Chondrocyte (in vitro differentiated cells): ENCODE measurements at places on chromosomes 2 and 18. TPM values are rescaled to one million over a fixed set of nuclear protein-coding genes. Genes with fewer than 3 reads are reported as not detected.
A peak's percentile ranks its signal among the peaks of the same experiment; 100 is the strongest.

GRCh38 chr2:234436482-234436837 is 60.4 kb downstream of the ARL4C start:
- no peak overlapping the region for H3K4me3 ChIP-seq
- H3K4me1 ChIP-seq: peaks cover 13% of the 10 kb centered on the region
- no peak for DNase-seq
- no peaks in the 10 kb centered on the region for H3K27me3 ChIP-seq
- H3K36me3 ChIP-seq: no peaks in the 10 kb centered on the region
- H3K27ac ChIP-seq: peak overlapping the region; percentile 41

DNA sequence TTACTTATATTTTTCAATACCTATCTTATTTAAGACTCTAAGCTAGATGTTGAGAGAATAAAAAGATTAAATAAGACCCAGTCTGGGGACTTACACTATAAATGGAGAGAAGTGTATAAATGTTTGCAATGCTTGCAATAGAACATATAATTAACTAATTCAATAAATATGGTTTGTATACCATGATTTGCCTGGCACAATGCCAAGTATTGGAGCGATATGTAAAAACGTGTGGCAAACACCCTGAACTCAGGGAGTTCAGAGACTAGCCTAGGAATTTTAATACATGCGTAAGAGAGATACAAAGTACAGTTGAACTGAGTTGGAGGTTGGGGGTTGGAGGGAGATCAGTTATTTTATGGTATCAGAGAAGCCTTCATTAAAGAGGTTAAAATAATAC is 251.8 kb upstream of the DDX18 start:
- no peak overlapping the region for H3K27ac ChIP-seq
- no peaks in the 10 kb centered on the region for H3K27me3 ChIP-seq

DNA sequence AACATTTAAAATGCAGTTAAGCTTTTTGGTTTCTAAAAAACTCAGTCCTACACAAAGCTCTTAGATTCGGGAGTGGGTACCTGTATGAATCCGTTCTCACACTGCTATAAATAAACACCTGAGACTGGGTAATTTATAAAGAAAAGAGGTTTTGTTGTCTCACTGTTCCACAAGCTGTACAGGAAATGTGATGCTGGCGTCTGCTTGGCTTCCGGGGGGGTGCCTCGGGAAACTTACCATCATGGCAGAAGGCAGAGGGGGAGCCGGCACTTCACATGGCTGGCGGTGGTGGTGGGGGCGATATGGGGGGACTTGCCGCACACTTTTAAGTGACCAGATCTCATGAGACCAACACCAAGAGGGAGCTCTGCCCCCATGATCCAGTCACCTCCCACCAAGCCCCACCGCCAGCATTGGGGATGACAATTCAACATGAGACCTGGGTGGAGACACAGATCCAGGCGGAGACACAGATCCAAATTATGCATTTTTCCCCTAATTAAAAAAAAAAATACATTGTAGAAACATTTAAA is 222.5 kb downstream of the GBX2 start:
- H3K27me3 ChIP-seq: no peaks in the 10 kb centered on the region
- peaks cover 4% of the 10 kb centered on the region for H3K36me3 ChIP-seq
- H3K4me3 ChIP-seq: no peak overlapping the region

DNA sequence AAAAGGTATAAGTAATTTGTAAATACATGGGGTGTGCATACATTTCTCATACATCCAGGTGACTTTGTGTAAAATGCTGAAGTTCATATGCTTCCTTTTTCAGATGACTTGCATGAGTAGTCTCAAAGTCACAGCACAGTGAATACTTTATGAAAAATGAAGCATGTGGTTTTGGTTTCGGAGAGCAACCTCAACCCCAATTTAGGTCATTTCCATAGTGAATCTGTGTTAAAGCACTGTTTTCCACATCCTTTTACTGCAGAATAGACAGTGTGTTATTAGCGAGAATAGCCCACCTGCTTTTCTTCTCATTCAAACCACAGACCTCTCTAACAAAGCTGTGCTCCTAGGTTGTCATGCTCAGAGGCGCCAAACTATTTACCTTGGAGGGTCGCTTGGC is 204.4 kb upstream of the RASGRP3 start:
- no peaks in the 10 kb centered on the region for H3K27me3 ChIP-seq
- DNase-seq: no peak
- H3K27ac ChIP-seq: peak overlapping the region; percentile 87
- no peak overlapping the region for H3K4me3 ChIP-seq
- peaks cover 67% of the 10 kb centered on the region for H3K4me1 ChIP-seq

GRCh38 chr2:88770016-88770415 is 78.5 kb downstream of the RPIA start:
- H3K27ac ChIP-seq: no peak overlapping the region
- H3K4me3 ChIP-seq: no peak overlapping the region
- peaks cover 28% of the 10 kb centered on the region for H3K27me3 ChIP-seq
- H3K36me3 ChIP-seq: no peaks in the 10 kb centered on the region
- peaks cover 3% of the 10 kb centered on the region for H3K4me1 ChIP-seq
- DNase-seq: no peak

DNA sequence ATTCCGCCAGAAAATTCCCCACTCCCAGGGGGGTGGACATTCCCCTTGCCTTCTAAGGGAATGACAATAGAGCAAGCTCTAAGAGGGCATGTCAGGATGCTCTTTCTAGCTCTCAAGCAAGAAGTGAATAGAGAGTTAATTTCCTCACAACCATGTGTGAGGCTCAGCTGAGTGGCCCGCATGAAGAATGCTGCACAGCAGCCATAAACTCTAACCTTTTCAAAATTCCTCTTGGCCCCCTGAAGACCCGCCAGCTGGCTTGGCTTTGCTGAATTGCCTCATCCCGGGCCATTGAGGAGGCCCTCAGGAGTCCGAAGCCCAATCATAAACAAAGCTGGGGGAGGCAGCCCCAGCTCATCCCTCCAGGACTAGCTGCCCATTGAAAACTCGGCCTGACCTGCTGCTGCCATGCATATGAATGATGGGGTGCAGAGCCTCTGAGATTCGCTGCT is 38.2 kb downstream of the NRP2 start:
- H3K36me3 ChIP-seq: peaks cover 22% of the 10 kb centered on the region
- no peak overlapping the region for H3K27ac ChIP-seq
- DNase-seq: no peak
- peaks cover 41% of the 10 kb centered on the region for H3K4me1 ChIP-seq
- no peaks in the 10 kb centered on the region for H3K27me3 ChIP-seq

GRCh38 chr2:219744600-219744999 is 117.2 kb downstream of the SLC4A3 start:
- H3K27ac ChIP-seq: no peak overlapping the region
- H3K36me3 ChIP-seq: no peaks in the 10 kb centered on the region
- H3K4me1 ChIP-seq: no peaks in the 10 kb centered on the region
- no peak overlapping the region for H3K4me3 ChIP-seq

DNA sequence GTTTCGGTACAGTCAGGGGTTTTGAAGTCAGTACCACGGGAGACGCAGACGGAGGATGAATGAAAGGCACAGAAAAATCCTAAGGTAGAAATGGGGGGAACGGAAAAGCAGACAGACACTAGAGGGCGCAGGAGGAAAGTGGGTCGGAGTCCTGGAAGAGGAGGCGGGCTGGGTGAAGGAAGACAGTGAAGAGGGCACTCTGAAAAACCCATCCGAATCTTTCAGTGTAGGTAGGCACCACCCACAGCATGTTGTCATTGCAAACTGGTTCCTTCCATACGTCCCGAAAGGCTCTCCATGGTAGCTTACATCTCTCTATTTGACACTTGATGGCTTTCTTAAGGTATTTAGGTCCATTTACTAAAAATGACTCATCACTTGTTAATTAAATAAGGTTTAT is 18.5 kb upstream of the ZNF236 start:
- no peaks in the 10 kb centered on the region for H3K36me3 ChIP-seq
- H3K4me1 ChIP-seq: peaks cover 5% of the 10 kb centered on the region
- no peak overlapping the region for H3K27ac ChIP-seq
- no peak for DNase-seq
- no peaks in the 10 kb centered on the region for H3K27me3 ChIP-seq

DNA sequence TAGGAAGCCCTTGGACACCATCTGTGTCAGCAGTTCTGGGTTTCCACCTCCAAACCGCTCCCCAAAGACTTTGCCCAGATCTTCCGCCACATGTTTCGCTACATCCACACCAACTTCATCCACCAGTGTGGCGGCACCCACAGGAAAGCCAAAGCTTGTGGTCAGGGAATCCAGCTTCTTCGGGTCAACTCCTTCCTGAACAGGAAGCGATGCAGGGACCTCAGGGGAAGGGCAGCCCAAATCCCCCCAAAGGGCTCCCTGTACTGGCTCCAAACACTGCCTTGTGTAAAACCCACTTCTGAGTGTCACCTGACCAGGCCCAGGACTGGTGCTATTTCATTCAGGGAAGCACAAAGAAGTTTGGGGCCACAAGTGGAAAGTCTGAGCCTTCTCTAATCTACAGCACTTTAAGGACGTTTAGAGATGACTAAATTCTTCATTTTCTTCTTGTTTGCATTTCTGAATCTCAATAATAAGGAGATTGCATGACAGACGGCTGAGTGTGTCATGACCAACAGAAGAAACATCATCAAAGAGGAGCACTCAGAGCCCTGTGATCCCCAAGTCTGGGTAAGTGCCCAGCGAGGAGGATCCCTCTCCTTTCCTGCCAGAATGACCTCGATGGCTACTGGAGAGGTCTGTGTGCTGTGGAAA is 20.8 kb downstream of the GAREM2 start:
- no peak for DNase-seq
- H3K27ac ChIP-seq: no peak overlapping the region
- H3K4me3 ChIP-seq: no peak overlapping the region
- H3K4me1 ChIP-seq: no peaks in the 10 kb centered on the region
- H3K27me3 ChIP-seq: no peaks in the 10 kb centered on the region

- H3K4me1 ChIP-seq: peaks cover 11% of the 10 kb centered on the region
- H3K4me3 ChIP-seq: no peak overlapping the region
- H3K27me3 ChIP-seq: no peaks in the 10 kb centered on the region
These were observed 103.2 kb upstream of the SMIM21 start for GRCh38 chr18:75530566-75531211.

- H3K36me3 ChIP-seq: no peaks in the 10 kb centered on the region
- DNase-seq: no peak
- H3K27ac ChIP-seq: no peak overlapping the region
- no peaks in the 10 kb centered on the region for H3K27me3 ChIP-seq
- peaks cover under 1% of the 10 kb centered on the region for H3K4me1 ChIP-seq
These were observed 63.2 kb downstream of the LYPD6 start for GRCh38 chr2:149393614-149394013.

- no peak overlapping the region for H3K27ac ChIP-seq
- H3K27me3 ChIP-seq: no peaks in the 10 kb centered on the region
- no peaks in the 10 kb centered on the region for H3K36me3 ChIP-seq
- DNase-seq: no peak
- no peak overlapping the region for H3K4me3 ChIP-seq
These were observed 193.0 kb upstream of the NETO1 start for GRCh38 chr18:73060666-73061288.

DNA sequence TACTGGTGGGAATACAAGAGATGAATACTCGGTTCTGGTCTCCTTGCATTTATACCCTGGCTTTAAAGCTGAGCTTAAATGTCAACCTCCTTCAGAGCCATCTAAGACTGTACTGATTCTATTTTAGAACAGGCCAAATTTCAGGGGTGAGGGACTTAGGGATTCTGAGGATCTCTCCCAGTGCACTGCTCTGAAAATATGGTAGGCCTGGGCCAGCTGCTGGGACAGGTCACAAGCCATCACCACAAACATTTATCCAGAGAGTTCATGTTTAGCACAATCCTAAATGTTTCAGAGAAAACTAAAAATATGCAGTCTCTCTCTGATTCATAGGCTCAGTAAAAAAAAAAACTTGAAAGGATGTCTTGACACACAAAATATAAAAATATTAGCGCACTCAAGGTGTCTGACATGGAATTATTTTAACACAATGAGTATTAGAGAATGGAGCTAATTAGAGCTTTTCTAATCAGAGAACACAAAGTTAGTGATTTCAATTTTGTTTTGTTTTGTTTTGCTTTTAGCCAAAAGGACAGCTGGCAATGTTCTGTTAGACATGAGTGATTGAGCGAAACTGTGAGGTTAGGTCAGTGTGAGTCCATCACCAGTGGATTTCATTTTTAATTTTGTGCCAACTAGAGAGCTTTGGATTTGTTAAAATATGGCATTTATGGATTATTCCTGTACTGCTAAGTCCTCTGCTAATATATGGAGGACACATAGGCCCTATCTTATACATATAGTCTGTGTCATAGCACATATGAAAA is 38.8 kb downstream of the MFSD6 start:
- H3K4me3 ChIP-seq: no peak overlapping the region
- H3K27ac ChIP-seq: peak overlapping the region; percentile 63
- DNase-seq: no peak
- H3K27me3 ChIP-seq: no peaks in the 10 kb centered on the region

The CRYGC gene
- total RNA-seq: not detected in 3 replicates

The FBXO36 gene
- 3.0 to 5.9 TPM (median 3.3 TPM) in 3 replicates for total RNA-seq

The TLX2 gene
- total RNA-seq: 0.10 TPM in 1 of 3 replicates, not detected in the others

The NHEJ1 gene
- total RNA-seq: 7.3 to 13.3 TPM (median 12.7 TPM) in 3 replicates

The IGFBP5 gene
- total RNA-seq: 403 to 502 TPM (median 500 TPM) in 3 replicates

The C2orf78 gene
- total RNA-seq: not detected in 3 replicates

The REG1B gene
- not detected in 3 replicates for total RNA-seq

The CYS1 gene
- total RNA-seq: 4.9 to 7.0 TPM (median 5.4 TPM) in 3 replicates
